Uterine smooth muscle cell (primary cell): ENCODE measurements at places on chromosomes 2 and 18. TPM values are rescaled to one million over a fixed set of nuclear protein-coding genes. Genes with fewer than 3 reads are reported as not detected.

Gene CEBPZOS
- total RNA-seq = 15.6 and 17.9 TPM in 2 replicates

Gene BMP10
- not detected in 2 replicates for total RNA-seq

Gene MAPK4
- total RNA-seq = not detected in 2 replicates

Gene AQP12A
- not detected in 2 replicates for total RNA-seq

Gene PLGLB1
- total RNA-seq = 0.22 and 0.50 TPM in 2 replicates

Gene FAM124B
- total RNA-seq = 0.12 and 0.22 TPM in 2 replicates

Gene PAX8
- total RNA-seq = 0.12 and 0.89 TPM in 2 replicates

Gene HTR2B
- total RNA-seq = 19.3 and 57.7 TPM in 2 replicates

Gene SERPINB13
- total RNA-seq = not detected in 2 replicates

Gene PLB1
- 1.9 and 3.1 TPM in 2 replicates for total RNA-seq

Gene SRBD1
- 21.4 and 32.6 TPM in 2 replicates for total RNA-seq

Gene RAB17
- 0.11 and 0.12 TPM in 2 replicates for total RNA-seq

Gene DQX1
- total RNA-seq = 0.11 and 0.12 TPM in 2 replicates

Gene HOXD9
- total RNA-seq = 0.66 and 0.75 TPM in 2 replicates

Gene IL18R1
- total RNA-seq = 0.12 and 0.33 TPM in 2 replicates

Gene POTEJ
- total RNA-seq = not detected in 2 replicates

Gene NAT8
- total RNA-seq = not detected in 2 replicates

Gene CFAP65
- total RNA-seq = not detected in 2 replicates

Gene CYS1
- 0.33 and 1.5 TPM in 2 replicates for total RNA-seq

Gene CD8A
- total RNA-seq = not detected in 2 replicates

Gene TEX44
- total RNA-seq = not detected in 2 replicates

Gene MC5R
- total RNA-seq = not detected in 2 replicates

Gene CYP27C1
- total RNA-seq = not detected in 2 replicates

Gene NDC80
- total RNA-seq = 17.2 and 64.5 TPM in 2 replicates

Gene ZNF521
- 33.6 and 36.4 TPM in 2 replicates for total RNA-seq

Gene FAM210A
- total RNA-seq = 22.6 and 23.6 TPM in 2 replicates

Gene LOXL3
- total RNA-seq = 12.1 and 28.0 TPM in 2 replicates

Gene ATP6V1C2
- total RNA-seq = under 0.01 TPM in 1 of 2 replicates, not detected in the other

Gene PRKAG3
- total RNA-seq = not detected in 2 replicates

Gene TBR1
- total RNA-seq = not detected in 2 replicates

Gene CLEC4F
- not detected in 2 replicates for total RNA-seq

Gene C2orf15
- not detected in 2 replicates for total RNA-seq

Gene ACTG2
- total RNA-seq = 2.9 and 6.2 TPM in 2 replicates

Gene SOWAHC
- total RNA-seq = 16.3 and 17.2 TPM in 2 replicates

Gene SLC16A14
- total RNA-seq = 2.2 and 3.5 TPM in 2 replicates

Gene SEMA4C
- 24.3 and 27.5 TPM in 2 replicates for total RNA-seq

Gene SKOR2
- not detected in 2 replicates for total RNA-seq

Gene CHST9
- under 0.01 TPM in 1 of 2 replicates, not detected in the other for total RNA-seq

Gene ADAM23
- total RNA-seq = 9.9 and 10.5 TPM in 2 replicates

Gene TMEM200C
- 0.11 and 0.12 TPM in 2 replicates for total RNA-seq
